Renal cortex interstitium (tissue), 15 donors: ENCODE measurements at places on chromosomes 13 and 19. TPM values are rescaled to one million over a fixed set of nuclear protein-coding genes. Genes with fewer than 3 reads are reported as not detected.

Gene EBI3
- 0.82 TPM for polyA plus RNA-seq

Gene PCDH20
- 7.5 TPM for polyA plus RNA-seq

Gene POLR1G
- polyA plus RNA-seq = 4.5 TPM

Gene VASP
- polyA plus RNA-seq = 49.0 TPM

Gene ZNF586
- 29.9 TPM for polyA plus RNA-seq

Gene TMEM190
- 0.17 TPM for polyA plus RNA-seq

Gene PALM3
- 20.1 TPM for polyA plus RNA-seq

Gene NPAS1
- 2.0 TPM for polyA plus RNA-seq

Gene SMAD9
- polyA plus RNA-seq = 34.6 TPM

Gene FFAR2
- polyA plus RNA-seq = 0.55 TPM

Gene ZNF296
- 0.76 TPM for polyA plus RNA-seq

Gene KASH5
- polyA plus RNA-seq = 0.45 TPM

Gene ANGPTL8
- polyA plus RNA-seq = 0.41 TPM

Gene SLC10A2
- polyA plus RNA-seq = 1.2 TPM
